ENCODE measurements at places on chromosomes 12 and 14. TPM values are rescaled to one million over a fixed set of nuclear protein-coding genes. Genes with fewer than 3 reads are reported as not detected.

Gene BCL2L14
- polyA plus RNA-seq = 0.26 TPM

Gene GZMB
- not detected for polyA plus RNA-seq

Gene NINJ2
- 3.2 TPM for polyA plus RNA-seq

Gene TCL1B
- polyA plus RNA-seq = not detected

Gene AICDA
- 0.23 TPM for polyA plus RNA-seq

Gene BHLHE41
- polyA plus RNA-seq = 3.7 TPM

Gene RBP5
- 3.7 TPM for polyA plus RNA-seq

Gene TAS2R7
- not detected for polyA plus RNA-seq

Gene C14orf132
- polyA plus RNA-seq = 16.4 TPM

Gene IFNG
- polyA plus RNA-seq = not detected

Gene NELL2
- 0.25 TPM for polyA plus RNA-seq

Gene NEDD1
- 19.2 TPM for polyA plus RNA-seq

Gene TSPAN19
- polyA plus RNA-seq = not detected

Gene NOS1
- 0.77 TPM for polyA plus RNA-seq

Gene ACACB
- 13.6 TPM for polyA plus RNA-seq
